ENCODE measurements at places on chromosomes 5 and 9.

DNA sequence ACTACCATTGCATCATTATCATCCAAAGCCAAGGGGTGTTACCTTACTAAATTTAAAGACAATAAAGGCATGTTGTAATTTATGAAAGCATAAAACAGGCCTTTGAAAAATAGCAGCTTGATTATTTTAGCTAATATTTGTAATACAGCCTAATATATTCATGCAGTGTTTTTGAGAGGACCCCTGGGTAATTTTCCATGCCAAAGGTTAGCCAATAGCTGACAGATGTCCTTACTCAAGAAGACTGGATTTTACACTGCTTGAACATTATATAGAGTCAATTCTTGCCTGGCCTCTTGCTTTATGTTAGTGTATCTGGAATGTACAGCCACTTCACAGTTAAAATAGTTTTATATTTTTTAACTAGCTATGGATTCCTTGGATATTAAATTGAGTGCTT lies 337.8 kb upstream of the PAPPA start:
- DNase-seq = no peak

- no peak for DNase-seq
These were observed 409.7 kb downstream of the ADGRV1 start for GRCh38 chr5:90968319-90968718.

- DNase-seq = no peak
These were observed 6.6 kb downstream of the BARX1 start for GRCh38 chr9:93948441-93949072.

GRCh38 chr5:124341066-124341858 lies 405.2 kb downstream of the ZNF608 start:
- no peak for DNase-seq

DNA sequence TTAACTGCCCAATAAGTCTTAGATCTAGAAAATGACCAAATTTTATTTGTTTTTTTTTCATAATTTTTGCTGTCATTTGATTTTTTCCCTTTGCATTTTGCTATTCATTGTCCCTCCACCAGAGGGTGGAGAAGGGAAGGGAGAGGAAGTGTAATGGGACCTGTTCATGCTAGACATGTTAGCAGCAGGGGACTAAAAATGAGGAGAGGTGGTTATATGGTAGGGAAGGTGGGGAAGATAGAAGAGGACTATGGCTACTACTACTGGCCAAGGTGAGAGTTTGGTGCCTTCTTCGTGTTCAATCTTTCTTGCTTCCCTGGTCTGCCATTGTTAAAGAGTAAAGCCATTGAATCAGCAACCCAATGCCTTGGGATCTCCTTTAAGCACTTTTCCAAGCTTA lies 6.4 kb downstream of the GRIA1 start:
- no peak for DNase-seq

GRCh38 chr9:21709464-21710058 lies 92.9 kb upstream of the MTAP start:
- DNase-seq = no peak

DNA sequence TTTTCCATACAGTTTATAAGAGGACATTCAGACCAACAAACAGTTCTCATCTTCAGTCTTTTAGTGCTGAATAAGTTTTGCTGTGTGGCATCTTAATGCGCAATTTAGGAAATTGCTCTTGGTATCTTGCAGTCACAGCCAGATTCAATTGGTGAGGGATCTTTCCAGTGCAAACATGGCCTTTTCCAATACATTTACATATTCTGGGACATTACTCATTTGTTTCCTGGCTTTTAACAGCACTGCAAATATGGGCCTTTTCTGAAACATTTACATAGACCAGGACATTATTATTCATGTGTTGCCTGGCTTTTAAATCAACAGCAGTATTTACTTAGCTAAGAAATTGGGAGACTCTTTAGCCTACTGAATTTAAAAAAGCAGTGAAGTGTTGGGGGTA lies 22.7 kb downstream of the ANKRD33B start:
- DNase-seq = no peak

DNA sequence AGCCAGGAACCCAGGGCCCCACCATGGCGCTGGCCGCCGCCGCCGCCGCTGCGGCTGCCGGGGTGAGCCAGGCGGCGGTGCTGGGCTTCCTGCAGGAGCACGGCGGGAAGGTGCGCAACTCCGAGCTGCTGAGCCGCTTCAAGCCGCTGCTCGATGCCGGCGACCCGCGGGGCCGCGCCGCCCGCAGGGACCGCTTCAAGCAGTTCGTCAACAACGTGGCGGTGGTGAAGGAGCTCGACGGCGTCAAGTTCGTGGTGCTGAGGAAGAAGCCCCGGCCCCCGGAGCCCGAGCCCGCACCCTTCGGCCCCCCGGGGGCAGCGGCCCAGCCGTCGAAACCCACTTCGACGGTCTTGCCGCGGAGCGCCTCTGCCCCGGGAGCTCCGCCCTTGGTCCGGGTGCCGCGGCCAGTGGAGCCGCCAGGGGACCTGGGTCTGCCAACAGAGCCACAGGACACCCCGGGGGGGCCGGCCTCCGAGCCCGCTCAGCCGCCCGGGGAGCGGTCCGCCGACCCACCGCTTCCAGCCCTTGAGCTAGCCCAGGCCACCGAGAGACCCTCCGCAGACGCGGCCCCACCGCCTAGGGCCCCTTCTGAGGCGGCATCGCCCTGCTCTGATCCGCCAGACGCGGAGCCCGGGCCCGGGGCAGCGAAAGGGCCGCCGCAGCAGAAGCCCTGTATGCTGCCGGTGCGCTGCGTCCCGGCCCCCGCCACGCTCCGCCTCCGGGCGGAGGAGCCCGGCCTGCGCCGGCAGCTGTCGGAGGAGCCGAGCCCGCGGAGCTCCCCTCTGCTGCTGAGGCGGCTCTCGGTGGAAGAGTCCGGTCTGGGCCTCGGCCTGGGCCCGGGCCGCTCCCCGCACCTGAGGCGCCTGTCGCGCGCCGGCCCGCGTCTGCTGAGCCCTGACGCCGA lies 749 bp downstream of the SOWAHA start:
- DNase-seq = peak; percentile 16

GRCh38 chr5:150513375-150514309 lies 5.7 kb downstream of the NDST1 start:
- no peak for DNase-seq

GRCh38 chr5:16759147-16759773 lies 142.5 kb upstream of the RETREG1 start:
- DNase-seq = no peak

GRCh38 chr9:75918909-75919308 lies 28.4 kb downstream of the PCSK5 start:
- no peak for DNase-seq

GRCh38 chr5:166507810-166508425 lies 1783.5 kb upstream of the WWC1 start:
- no peak for DNase-seq

- peak; percentile 21 for DNase-seq
These were observed 602 bp downstream of the RPL37 start for GRCh38 chr5:40834391-40834848.

GRCh38 chr5:138967791-138968448 lies 92.8 kb upstream of the LRRTM2 start:
- DNase-seq = no peak

GRCh38 chr5:8458038-8458383 lies 589.1 kb downstream of the MTRR start:
- DNase-seq = no peak

- no peak for DNase-seq
These were observed 29.6 kb upstream of the DTWD2 start for GRCh38 chr5:119017994-119018393.

GRCh38 chr5:93572608-93573353 lies 8.2 kb downstream of the NR2F1-AS1 start:
- no peak for DNase-seq

- no peak for DNase-seq
These were observed 400.0 kb downstream of the ARRDC3 start for GRCh38 chr5:90983148-90983547.

GRCh38 chr5:168481330-168481788 lies 4.9 kb upstream of the RARS1 start:
- no peak for DNase-seq

DNA sequence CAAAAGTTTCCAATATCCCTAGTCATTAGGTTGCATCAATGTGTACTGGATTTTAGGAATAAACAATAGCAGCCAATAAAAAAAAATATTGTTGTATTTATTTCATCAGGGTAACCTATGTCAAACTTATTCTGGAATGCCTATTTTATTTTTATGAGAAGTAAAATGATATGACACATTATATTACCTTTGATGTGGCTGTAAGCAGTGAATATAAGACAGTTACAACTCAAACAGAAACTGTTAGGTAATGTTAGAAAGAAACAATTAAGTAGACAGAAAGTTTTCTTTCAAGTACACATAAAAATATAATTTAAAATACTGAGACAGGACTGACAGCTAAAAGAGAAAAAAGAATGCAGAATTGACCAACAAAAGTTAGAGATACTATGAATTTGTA lies 65.5 kb downstream of the GNG10 start:
- no peak for DNase-seq

DNA sequence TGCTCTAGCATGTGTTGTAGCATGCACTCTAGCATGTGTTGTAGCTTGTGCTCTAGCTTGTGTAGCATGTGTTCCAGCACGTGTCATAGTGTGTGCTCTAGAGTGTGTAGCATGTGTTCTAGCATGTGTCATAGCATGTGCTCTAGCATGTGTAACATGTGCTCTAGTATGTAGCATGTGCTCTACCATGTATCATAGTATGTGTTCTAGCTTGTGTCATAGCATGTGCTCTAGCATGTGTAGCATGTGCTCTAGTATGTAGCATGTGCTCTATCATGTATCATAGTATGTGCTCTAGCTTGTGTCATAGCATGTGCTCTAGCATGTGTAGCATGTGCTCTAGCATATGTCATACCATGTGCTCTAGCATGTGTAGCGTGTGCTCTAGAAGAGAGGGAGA lies 255.3 kb downstream of the ICE1 start:
- DNase-seq = no peak

DNA sequence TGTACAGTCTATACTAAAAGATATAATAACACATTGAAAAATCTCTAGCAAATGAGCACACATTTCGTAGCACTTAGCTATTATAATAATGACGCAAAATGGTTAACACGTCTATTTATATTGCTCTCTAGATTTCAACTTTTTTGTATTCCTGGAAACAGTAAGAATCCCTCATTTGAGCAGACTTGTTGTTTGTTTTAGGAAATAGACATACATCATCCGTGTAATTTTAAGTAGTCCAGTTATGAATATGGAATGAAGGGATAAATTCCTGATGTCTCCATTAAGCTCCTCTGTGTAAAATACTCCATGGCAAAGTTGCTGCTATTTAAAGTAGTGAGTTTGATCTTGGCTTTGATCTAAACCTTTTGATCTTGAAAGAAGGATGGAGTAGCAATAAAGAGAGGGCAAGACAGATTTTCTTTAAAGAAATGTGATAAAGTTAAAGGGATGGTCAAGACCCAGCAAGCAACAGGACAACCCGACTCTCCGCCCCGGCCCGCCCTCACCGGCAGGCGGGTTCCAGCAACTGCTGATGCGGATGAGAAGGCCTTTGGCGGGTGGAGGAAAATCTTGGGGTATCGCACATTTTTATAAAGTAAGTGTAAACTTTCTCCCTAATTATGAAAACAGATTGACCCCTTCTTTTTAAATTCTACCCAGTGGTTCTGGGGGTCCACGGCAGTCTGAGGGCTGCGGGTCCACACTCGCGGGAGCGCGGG lies 277.4 kb downstream of the AOPEP start:
- DNase-seq = no peak

Measured in stimulated activated CD8-positive, alpha-beta memory T cell treated with anti-CD3 and anti-CD28 coated beads, Interleukin-12 subunit alpha, Interleukin-12 subunit beta, amount 100 ng/mL, for 4 hours (primary cell).